ENCODE measurements at places on chromosomes 4 and X. TPM values are rescaled to one million over a fixed set of nuclear protein-coding genes. Genes with fewer than 3 reads are reported as not detected.

The PDZD11 gene
- total RNA-seq, result 45.6 TPM

The NAP1L3 gene
- total RNA-seq, result 0.22 TPM

The RPL36A gene
- total RNA-seq, result 284 TPM

The GPAT3 gene
- total RNA-seq, result 2.1 TPM

The TMSB15C gene
- 6.9 TPM for total RNA-seq

The STARD8 gene
- 14.8 TPM for total RNA-seq

The MAP9 gene
- total RNA-seq, result 1.1 TPM

The SPACA5B gene
- not detected for total RNA-seq

The GNRHR gene
- not detected for total RNA-seq

The CFAP47 gene
- not detected for total RNA-seq

The GAGE12J gene
- total RNA-seq, result not detected

The YTHDC1 gene
- total RNA-seq, result 68.7 TPM

The TIGD4 gene
- 0.18 TPM for total RNA-seq

The CTSO gene
- 6.7 TPM for total RNA-seq

The CLDN34 gene
- total RNA-seq, result 0.46 TPM

The GRK4 gene
- total RNA-seq, result 5.9 TPM

The ARMCX5 gene
- 8.8 TPM for total RNA-seq

The CYSLTR1 gene
- total RNA-seq, result not detected

The PABPC5 gene
- 0.44 TPM for total RNA-seq

The TEX11 gene
- not detected for total RNA-seq

The F11 gene
- not detected for total RNA-seq

The STAP1 gene
- total RNA-seq, result not detected

The PDZD4 gene
- total RNA-seq, result 0.09 TPM

The DGAT2L6 gene
- total RNA-seq, result not detected

The CLCN5 gene
- total RNA-seq, result 12.9 TPM

The CT83 gene
- not detected for total RNA-seq

The UBA1 gene
- 236 TPM for total RNA-seq
